ENCODE measurements at places on chromosomes 12 and 14. TPM values are rescaled to one million over a fixed set of nuclear protein-coding genes. Genes with fewer than 3 reads are reported as not detected.

DNA sequence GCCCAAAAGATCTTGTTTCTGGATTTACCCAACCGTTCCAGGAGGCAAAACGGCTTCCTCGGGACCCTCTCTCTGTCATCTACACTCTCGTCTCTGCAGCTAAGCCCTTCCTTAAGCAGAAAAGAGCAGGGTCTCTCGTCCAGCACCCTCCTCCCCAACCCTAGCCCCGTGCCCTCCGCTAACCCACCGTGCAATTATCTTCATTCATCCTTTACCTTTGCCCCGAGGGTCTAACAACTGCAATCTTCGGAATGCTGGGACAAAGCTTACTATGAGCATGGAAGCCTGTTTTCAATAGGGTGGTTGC, 276 bp upstream of the BMAL2 start:
- H3K4me1 ChIP-seq = peaks cover 41% of the 10 kb centered on the region
- no peaks in the 10 kb centered on the region for H3K27me3 ChIP-seq
- no peaks in the 10 kb centered on the region for H3K36me3 ChIP-seq
- DNase-seq = no peak
- peak overlapping the region; percentile 89 for H3K27ac ChIP-seq
- peak overlapping the region; percentile 85 for H3K4me3 ChIP-seq

- H3K36me3 ChIP-seq = no peaks in the 10 kb centered on the region
- no peaks in the 10 kb centered on the region for H3K27me3 ChIP-seq
- H3K4me1 ChIP-seq = no peaks in the 10 kb centered on the region
- DNase-seq = no peak
Observed at GRCh38 chr14:99773521-99774497, 19.4 kb upstream of the EML1 start.

DNA sequence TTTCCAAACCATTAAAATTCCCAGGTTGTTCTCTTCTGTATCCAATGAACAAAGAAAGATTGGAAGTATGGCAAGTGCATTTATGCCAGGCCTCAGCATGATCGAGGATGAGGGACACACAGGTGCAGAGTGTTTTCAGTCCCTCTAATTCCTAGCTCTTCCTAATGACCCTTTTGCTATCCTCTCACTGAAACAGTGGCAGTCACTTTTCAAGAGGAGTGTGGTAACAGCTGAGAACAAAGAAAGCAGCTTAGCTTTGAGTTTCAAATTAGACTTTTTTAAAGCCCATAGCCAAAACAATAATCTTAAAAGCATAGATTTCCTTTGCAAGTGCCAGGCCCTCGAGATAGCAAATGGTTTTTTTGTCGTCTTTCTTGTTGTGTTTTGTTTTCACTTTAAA, 110.8 kb downstream of the KCNH5 start:
- no peak overlapping the region for H3K4me3 ChIP-seq
- H3K4me1 ChIP-seq = no peaks in the 10 kb centered on the region
- no peak for DNase-seq
- H3K36me3 ChIP-seq = no peaks in the 10 kb centered on the region
- no peak overlapping the region for H3K27ac ChIP-seq

DNA sequence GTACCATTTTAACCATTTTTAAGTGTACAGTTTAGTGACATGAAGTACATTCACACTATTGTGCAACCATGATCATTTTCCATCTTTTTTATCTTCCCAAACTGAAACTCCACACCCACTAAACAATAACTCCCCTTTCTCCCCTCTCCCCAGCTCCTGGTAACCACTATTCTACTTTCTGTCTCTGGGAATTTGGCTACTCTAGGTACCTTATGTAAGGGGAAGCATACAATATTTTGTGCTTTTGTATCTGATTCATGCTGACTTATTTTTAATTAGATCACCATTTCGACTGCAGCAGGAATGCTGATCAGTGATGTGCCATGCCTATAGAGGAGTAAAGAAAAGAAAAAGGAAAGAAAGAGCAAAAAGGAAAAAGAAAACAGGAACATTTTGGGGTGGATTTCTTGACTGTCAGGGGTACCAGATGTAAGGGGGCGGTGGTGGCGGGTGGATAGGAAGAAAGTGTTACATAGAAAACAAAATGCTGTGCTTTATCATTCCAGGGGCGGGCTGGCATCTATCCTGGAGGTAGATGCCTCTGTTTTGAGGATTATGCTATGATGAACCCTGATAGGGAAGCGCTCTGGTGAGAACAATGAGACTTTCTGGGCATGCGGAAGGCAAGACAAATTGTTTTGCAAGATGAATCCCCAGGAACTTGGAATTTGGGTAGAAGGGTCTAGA, 45.2 kb upstream of the CTDSP2 start:
- H3K27me3 ChIP-seq = no peaks in the 10 kb centered on the region
- DNase-seq = no peak
- no peaks in the 10 kb centered on the region for H3K36me3 ChIP-seq
- H3K27ac ChIP-seq = no peak overlapping the region
- H3K4me1 ChIP-seq = peaks cover 30% of the 10 kb centered on the region
- no peak overlapping the region for H3K4me3 ChIP-seq

GRCh38 chr14:88270776-88271175, 52.3 kb downstream of the KCNK10 start:
- H3K27me3 ChIP-seq = no peaks in the 10 kb centered on the region
- DNase-seq = no peak
- no peaks in the 10 kb centered on the region for H3K4me1 ChIP-seq
- no peak overlapping the region for H3K27ac ChIP-seq
- H3K36me3 ChIP-seq = no peaks in the 10 kb centered on the region
- no peak overlapping the region for H3K4me3 ChIP-seq

- H3K27me3 ChIP-seq = no peaks in the 10 kb centered on the region
- H3K36me3 ChIP-seq = peaks cover 3% of the 10 kb centered on the region
- H3K4me3 ChIP-seq = no peak overlapping the region
- no peaks in the 10 kb centered on the region for H3K4me1 ChIP-seq
- no peak overlapping the region for H3K27ac ChIP-seq
Observed at GRCh38 chr12:3700861-3701260, 52.0 kb downstream of the CRACR2A start.

The CAPZA3 gene
- not detected for total RNA-seq

The TPH2 gene
- total RNA-seq = not detected

Data from GM12878 (cell line).